ENCODE measurements at places on chromosomes 1 and 21.
A peak's percentile ranks its signal among the peaks of the same experiment; 100 is the strongest.

DNA sequence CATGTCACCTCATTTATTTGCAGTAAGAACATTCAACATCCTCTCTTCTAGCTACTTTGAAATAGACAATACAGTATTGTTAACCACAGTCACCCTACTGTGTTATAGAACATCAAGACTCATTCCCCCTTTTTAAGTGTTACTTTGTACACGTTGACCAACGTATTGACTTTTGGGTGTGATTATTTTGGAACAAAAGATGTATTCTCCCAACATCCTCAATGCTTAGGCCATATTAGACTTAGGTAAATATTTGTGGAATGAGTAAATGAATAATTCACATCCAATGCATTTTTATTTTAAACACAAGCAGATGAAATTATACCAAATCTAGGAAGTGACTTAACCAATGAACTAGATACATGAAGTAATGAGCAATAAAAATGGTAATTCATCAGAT lies 296.6 kb downstream of the CHRM3 start:
- DNase-seq: no peak

- no peak for DNase-seq
Measured at GRCh38 chr1:28139025-28139712, 37.3 kb downstream of the PTAFR start.

DNA sequence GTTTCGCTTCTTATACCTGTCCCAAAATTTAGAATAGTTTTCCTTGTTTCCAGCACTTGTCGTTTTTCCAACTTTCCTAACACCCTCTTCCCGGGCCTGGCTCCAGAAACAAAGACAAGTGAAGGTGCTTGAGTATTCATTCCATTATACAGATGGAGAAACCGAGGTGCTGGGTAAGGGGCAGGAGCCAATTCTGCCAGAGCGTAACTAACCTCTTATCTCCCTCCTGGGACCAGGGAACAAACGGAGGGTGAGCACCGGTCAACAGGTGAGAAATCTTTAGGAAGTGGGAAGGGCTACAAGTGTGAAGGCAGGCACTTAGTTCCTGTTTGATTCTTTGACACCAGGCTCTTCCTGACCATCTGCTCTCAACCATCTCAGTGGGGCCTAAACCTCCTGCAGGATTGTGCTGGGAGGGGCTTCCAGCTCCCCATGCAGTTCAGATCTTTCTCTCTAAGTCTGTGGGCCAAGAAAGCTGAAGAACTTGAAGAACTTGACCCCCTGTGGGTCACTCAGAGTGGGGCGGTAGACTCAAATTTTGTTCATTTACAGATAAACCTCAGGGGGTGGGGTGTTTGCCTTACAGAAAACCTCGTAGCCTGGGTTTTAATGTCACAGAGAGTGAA lies 8.7 kb downstream of the PLXNA2 start:
- DNase-seq: no peak

DNA sequence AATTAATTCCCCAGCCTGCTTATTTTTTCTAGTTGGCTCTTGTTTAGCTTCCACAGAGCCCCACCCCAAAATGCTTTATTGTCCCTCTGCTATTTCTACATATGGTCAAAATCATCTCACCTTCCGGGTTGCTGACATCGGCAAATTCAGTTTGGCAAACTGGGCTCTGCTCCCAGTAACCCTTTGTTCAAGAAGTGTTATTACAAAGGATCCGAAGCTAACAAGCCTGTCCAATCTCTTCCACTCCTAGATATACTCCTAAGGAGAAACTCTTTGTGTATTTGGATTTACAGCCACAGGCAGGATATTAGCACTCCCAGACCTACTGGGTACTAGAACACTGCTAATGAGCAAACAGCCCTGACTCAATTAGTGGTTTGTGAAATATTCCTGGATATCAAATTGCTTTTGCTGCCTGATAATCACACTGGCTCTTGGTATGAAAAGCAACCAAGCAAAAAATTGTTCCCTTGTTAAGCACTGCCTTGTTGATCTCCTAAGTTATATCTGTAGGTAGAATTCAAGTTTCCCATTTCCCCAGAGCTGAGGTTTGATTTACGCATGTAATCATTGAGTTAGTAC lies 4.0 kb downstream of the JUN start:
- no peak for DNase-seq

- peak; percentile 47 for DNase-seq
Measured at GRCh38 chr1:241531195-241532161, 700 bp upstream of the KMO start.

DNA sequence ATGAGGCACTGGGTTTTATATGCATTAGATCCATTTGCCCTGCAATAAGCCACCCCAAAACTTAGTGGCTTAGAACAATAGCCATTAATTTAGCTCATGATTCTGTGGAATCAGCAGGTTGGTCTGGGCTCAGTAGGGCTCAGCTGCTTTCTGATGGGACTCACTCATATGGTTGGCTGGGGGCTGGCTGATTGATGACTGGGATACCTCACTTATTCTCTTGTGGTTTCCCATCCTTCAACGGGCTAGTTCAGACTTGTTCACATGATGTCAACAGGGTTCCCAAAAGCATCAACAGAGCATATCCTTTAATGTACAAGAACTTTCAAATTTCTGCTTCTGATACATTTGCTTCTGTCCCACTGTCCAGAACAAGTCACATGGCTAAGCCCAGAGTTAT lies 43.2 kb downstream of the DNM3 start:
- no peak for DNase-seq

DNA sequence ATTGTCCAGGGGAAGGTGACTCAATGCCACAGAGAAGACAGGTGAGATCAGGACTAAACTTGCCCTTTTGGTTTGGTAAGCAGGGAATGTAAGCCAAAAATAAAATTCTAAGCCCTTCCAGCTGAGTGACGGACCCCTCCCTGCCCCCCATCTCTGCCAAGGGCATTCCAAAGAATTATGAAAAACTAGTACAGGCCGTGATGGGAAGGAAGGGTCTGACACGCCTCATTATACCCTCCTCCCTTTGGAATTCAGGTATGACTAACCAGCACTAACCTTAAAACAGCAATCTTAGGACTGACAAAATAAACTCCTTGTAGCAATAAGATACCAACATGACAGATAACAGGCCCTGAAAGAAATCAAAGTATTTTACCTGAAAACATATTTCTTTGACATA lies 99.6 kb downstream of the GABPA start:
- DNase-seq: no peak

- no peak for DNase-seq
Measured at GRCh38 chr1:216740331-216740730, 17.1 kb upstream of the ESRRG start.

GRCh38 chr21:38139380-38140168 lies 117.2 kb upstream of the KCNJ15 start:
- DNase-seq: no peak

GRCh38 chr1:247392088-247392487 lies 23.9 kb upstream of the NLRP3 start:
- DNase-seq: no peak

GRCh38 chr21:17513214-17514123 lies 626 bp downstream of the CXADR start:
- no peak for DNase-seq

DNA sequence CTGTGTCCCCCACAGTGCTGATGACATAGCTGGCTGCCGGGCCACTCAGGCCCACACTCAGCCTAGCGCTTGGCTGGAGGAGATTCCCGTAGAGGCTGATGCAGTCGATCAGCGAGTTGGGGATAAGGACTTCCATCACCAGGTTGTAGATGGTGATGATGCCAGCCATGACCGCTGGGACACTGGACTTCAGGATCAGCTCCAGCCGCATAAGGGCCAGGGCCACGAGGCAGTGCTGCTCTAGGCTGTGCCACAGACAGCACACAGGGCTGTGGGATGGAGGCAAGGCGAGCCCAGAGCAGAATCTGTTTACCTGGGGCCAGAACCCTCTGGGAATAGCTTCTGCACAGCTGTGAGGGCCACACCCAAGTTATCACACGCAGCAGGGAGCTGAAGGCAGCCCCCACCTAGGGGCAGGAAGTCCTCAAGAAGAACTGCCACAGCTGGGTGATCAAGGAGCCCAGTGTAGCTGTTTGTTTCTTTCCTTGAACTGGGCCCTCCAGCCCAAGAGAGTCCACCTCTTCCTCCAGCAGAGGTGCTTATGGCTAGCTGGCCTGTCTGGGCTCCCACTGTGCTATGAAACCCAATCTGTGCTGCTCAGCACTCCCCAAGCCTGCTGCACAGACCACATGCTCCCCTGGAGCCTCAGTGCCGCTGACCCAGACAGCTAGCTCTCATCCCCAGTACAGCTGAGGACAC lies 6.2 kb downstream of the SLC2A1 start:
- DNase-seq: no peak

DNA sequence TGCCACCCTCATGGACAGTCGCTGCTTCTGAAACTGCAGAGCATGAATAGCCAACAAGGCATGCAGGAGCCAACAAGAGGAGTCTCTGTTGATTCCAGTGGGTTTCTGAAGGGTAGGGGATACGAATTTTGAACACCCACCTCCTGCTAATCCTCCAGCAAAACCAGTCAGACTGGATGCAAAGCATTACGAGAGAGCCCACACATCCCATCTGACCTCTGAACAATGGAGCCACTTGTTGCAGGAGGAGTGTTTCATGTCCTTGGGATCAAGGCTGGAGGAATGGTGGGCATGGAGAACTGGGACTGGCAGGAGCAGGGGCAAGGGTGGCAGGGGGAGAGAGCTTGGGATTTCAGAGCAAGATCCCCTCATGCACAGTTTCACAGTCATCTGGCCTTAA lies 1.6 kb downstream of the VTCN1 start:
- no peak for DNase-seq

GRCh38 chr1:97832481-97832880 lies 88.4 kb downstream of the DPYD start:
- no peak for DNase-seq

GRCh38 chr1:154911691-154912550 lies 24.6 kb downstream of the PMVK start:
- no peak for DNase-seq

- DNase-seq: no peak
Measured at GRCh38 chr1:960363-961131, at the start of gene KLHL17. Gene KLHL17, plus strand, starts transcription at chr1:960584. Its CDS starts 110 bp downstream, at chr1:960694.

GRCh38 chr1:76677416-76678405 lies 189.6 kb upstream of the ST6GALNAC5 start:
- DNase-seq: no peak

Data from HS-27A (cell line).